Lower lobe of right lung (tissue), 2 donors: ENCODE measurements at places on chromosomes 16 and 17. TPM values are rescaled to one million over a fixed set of nuclear protein-coding genes. Genes with fewer than 3 reads are reported as not detected.

TOP2A gene
- 6.7 TPM for total RNA-seq

DNA sequence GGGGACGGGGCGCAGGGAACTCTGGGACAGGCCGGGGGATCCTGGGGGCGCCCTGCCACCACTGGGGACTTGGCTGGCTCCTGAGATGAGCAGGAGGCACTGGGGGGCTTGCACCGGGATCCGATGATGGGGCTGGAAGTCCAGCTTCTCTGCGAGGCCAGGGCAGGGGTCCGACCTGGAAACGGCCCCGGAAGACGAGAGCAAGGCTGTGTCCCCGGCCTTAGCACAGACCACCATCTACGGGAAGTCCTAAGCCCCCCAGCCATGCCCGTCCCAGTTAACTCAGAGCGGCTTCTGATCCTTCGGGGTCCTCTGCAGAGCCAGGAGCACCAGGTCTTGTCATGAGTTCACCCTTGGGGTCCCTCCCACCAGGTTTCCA, 573 bp downstream of the CDT1 start:
- DNase-seq = no peak

DNA sequence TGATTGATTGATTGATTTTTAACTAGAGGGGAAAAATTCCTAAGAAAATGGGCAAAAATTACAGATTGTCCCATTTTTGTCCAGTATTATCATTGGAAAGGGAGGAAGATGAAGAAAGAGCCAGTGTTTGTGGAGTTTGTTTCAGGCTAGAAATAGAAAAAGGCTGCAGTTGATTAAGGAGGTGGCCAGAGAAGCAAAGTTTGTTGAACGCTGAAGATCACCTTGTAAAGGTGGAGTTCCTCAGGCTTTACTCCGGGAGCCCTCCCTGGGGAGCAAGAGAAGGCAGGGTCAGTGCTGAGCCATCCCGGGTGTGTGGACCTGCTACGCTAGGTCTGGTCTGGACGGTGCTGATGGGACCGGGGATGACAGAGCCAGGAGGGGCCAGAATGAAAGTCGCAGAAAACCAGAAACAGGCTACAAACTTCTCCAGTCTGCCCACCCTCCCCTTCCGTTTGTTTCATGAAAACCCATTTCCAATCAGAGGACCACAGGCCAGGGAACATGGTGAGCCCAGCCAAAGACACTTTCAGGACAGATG, 222.6 kb upstream of the FOXF1 start:
- no peak for DNase-seq

DNA sequence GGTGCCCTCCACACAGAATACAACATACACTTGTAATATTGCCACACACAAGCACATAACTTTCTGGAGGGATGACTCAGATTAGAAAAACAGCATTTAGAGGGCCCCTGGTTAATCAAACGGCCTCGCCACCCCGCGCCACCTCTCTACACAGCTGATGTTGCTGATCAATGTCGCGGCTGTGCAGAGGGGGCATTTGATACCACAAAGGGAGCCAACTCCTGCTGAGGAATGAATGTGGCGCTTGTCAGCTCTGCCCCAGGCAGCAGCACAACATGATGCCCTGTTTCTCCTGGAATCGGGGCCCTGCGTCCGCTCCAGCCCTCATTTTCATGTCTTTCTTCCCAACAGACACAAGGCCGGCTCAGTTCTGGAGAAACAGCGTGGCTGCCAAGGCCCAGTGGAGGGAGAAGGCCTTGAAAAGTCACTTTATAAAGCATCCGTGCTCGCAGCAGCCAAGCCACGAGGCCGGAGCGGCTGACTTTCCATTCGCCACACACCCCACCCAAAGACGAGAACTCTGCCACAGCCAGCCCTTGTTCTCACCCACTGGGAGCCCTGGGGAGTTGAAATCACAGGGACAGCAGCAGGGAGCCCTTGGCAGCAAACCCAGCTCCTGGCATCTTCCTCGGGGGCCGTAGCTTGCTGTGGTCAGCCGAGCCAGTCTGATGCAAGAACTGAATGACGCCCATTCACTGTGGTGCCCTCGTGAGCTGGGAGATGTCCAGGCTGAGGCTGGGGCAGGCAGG, 65.6 kb downstream of the XYLT1 start:
- DNase-seq = peak; percentile 48

GRCh38 chr16:27472091-27473020, 70.4 kb downstream of the IL21R start:
- no peak for DNase-seq

SOST gene
- not detected for total RNA-seq

HP gene
- total RNA-seq = 66.8 TPM

- peak; percentile 81 for DNase-seq
Measured at GRCh38 chr16:81866820-81867440, 87.8 kb downstream of the PLCG2 start.

- DNase-seq = peak; percentile 74
Measured at GRCh38 chr17:78781104-78781892, 775 bp downstream of the CYTH1 start.

TAT gene
- not detected for total RNA-seq

DNA sequence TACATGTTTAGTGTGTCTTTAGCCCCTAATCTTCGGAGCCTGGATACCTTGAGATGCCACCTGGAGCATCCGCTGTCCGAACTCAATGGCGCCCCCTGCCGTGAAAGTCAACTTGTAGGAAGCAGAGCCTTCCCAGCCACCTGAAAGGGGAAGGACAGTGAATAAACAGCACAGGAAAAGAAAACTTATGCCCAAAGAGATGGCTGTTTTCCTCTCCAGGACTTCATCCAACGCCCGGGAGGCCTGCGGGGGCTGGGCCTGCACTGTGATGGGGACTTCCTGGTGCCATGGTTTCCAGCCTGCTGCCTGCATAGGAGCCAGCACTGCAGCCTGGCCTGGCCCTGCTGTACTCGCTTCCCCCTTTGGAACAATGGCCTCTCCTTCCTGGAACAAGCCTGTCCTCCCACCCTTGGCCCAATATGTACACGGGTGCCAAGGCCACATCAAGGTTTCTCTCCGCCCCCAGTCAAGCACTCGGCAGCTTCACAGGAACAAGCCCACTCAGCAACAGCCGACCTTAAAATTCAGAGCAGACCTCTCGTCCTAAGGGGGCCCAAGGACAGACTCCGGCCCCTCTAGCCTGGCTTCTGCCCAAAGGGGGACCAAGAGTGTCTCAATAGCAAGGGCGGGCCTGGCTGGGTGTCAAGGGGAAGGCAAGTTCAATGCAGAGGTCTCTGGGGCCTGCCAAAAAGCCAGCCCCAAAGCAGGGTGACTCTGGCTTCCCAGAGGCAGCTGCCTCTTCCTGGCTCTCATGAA, 4.5 kb upstream of the UNC13D start:
- DNase-seq = peak; percentile 87

DNA sequence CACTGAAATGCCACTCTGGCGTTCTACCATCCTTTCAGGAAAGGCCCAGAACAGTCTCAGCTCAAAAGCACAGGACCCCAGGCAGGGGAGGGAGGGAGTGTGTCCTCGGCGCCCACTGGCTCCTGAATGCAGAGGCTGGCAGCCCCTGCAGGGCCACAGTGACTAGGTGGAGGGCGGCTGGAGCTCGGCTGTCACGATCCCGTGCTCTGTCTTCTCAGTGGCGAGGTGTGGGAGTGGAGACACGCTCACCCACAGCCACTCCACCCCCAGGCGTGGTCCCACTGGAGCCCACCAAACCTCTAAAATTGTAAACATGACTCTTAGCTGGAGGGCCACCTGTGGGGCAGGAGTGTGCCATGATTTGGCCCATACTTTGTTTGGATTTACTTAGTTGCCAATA, 16.4 kb upstream of the FASN start:
- no peak for DNase-seq

ACADVL gene
- 576 TPM for total RNA-seq

DNA sequence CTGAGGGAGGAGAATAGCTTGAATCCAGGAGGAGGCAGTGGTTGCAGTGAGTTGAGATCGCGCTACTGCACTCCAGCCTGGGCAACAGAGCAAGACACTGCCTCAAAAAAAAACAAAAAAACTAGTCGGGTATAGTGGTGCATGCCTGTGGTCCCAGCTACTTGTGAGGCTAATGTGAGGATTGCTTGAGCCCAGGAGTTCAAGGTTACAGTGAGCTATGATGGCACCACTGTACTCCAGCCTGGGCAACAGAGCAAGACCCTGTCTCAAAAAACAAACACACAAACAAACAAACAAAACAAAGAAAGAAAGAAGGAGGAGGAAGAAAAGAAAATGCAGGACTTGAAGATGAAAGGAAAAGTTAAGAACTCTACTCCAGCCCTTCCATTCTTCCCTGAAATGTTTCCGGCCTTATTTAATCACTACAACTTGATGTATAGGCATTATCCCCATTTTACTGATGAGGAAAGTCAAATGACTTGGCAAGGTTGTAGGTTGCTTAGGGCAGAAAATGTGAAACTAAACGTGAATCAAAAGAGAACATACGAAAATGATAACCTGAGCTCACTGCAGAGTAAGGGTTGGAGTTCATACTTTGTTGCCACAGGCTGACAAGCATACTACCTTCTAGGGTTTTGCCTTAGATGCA, 30.0 kb downstream of the PSME3IP1 start:
- no peak for DNase-seq

DNA sequence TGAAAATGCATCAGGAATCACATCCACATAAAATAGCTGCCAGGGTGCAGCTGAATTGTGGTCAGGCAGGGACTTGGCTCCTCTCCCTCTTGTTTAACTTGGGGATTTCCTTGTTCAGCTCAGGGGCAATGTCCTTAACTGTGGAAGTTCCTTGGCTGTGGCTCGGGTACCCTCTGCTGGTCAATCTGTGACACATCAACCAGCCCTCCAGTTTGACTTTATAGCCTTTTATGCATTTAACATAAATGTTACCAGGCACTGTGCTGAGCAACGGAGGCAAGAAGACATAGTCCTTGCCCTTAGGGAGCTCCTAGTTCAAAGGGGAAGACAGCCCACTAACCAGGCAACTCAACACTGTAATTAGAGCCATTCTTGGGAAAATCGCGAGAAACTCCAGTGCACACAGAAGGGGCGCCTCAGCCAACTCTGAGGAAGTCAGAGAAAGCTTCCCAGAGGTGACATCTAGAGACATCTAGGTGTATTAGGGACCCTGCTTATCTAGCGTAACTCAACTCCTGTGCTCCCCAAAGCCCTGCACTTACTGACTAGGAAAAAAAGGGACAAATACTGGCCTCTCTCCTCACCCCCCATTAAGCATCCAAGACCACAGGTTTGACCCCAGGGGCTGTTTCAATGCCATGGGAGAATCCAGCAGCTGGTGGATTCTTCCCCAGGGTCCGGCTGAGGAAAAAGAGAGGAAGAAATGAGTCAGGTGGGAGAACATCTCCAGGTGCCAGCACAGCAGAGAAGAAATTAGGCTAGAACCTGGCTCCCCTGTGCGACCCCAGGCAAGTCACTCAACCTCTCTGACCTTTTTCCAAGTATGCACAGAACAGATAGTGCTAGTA, 17.3 kb upstream of the EEF2K start:
- peak; percentile 65 for DNase-seq

DNA sequence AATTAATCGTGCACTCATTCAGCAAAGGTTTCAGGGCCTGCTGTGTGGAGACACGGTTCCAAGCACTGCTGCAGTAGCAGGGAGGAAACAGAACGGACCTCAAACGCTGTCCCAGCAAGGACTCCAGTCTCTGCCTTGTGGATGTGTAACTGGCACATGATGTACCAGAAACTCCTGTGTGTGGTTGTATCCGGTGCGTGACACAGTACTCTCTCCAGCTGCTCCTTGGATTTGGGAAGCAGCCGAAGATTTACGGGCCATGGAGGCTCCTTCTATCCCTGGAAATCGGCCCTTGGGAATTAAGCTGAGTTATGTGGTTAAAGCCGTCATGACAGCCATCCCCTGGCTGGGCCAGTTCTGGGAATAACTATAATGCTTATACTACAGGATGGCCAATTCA, 8.5 kb upstream of the ANKRD11 start:
- no peak for DNase-seq

KRT9 gene
- total RNA-seq = not detected

- no peak for DNase-seq
Measured at GRCh38 chr17:66172691-66173223, 19.2 kb downstream of the CEP112 start.

DNA sequence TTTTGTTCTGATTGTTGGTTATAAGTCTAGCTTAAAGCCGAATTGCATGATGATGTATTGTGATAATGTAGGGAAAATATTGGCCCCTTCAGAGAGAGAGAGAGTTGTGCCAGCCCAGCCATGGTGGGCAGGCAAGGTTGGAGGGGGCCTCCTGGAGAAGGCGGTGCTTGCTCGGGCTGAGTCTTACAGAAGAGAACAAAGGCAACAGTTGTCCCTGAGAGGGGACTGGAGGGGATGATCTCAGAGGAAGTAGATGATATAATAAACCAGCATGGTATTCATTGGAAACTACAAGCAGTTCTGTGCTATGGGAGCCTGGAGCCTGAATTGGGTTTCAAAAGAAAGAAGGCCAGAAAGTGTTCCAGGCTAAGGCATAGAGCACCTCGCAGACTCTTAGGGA, 173.8 kb downstream of the RPTOR start:
- no peak for DNase-seq

B9D1 gene
- 11.3 TPM for total RNA-seq

DNA sequence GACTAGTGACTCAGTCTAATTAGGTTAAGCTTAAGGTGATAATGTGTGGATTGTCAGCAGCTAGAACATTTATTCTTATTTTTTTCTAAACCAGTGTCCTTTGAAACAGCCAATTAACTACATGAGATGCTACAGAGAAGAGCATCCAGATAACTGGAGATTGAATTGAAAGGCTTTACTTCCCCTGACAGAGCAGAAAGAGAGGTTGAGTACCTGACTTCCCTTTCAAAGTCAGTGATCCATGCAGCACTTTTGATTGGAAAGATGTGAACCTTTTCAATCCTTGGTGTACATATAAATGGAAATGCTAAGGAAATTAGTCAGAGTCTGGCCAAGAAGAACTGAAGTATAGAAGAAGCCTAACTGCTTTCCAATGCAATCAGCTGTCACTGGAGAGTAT, 653.8 kb downstream of the CDH8 start:
- DNase-seq = no peak

DNA sequence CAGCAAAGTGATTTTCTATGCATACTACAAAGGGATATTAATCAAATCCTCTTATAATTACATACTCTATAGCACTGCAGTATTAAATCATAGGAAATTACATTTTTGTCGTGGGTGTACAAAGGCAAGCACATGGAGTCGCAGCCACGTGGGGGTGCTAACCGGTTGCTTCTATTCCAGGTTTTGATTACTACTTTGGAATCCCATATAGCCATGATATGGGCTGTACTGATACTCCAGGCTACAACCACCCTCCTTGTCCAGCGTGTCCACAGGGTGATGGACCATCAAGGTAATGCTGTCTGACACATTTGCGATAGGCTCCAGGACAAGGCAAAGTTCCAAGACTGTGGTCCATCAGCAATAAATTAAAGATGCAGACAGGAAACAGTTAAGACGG, 60.1 kb downstream of the ARSG start:
- no peak for DNase-seq

- peak; percentile 56 for DNase-seq
Measured at GRCh38 chr16:57533431-57534336, 2.7 kb downstream of the CCDC102A start.

DNA sequence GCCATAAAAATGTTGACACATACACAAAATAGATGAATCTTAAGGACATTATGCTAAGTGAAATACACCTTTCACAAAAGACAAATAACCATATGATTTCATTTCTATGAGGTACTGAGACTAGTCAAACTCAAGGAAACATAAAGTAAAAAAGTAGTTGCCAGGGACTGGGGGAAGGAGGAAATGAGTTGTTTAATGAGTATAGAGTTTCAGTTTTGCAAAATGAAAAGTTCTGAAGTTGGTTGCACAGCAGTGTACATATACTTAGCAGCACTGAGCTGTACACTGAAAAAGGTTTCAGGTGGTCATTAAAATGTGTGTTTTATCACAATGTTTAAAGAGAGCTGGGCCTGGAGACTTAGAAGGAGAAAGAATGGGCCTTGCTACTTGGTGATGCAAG, 4.7 kb upstream of the SLC13A2 start:
- no peak for DNase-seq
